ENCODE measurements at places on chromosomes 1 and 21.

- no peak for DNase-seq
These were observed 28.1 kb downstream of the RNF187 start for GRCh38 chr1:228515200-228515834.

GRCh38 chr1:54323921-54324250 lies 82.3 kb downstream of the SSBP3 start:
- DNase-seq = no peak

DNA sequence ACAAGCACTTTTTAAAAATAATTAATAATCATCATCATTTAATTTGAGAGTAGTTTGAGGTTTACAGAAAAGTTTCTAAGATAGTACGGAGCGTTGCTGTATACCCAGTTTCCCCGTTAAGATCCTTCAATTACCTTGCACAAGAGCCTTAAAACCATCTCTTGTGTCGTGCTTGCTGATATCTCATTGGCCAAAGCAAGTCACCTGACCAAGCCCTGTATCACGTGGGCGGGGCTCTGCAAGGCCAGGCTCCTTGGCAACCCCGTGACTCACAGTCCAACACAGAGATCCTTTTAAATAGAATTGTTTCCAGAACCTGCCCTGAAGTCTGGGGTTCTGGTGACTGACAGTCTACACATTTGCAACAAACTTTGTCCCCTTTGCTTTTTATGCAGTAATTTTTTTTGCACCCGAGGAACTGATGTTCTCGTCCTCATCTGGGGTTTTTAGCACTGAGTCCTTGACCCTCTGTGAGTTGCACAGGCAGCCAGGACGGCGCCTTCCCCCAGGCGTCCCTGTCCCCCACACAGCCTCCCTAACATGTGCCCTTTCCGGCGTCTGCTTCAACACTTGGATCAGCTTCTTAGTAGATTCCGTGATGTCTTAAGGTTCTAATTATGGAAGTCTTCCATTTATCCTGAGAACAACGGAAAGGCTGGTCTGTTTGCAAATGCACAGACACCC lies 183.3 kb upstream of the TMEM51 start:
- no peak for DNase-seq

GRCh38 chr1:161779393-161779792 lies 13.3 kb downstream of the ATF6 start:
- no peak for DNase-seq

DNA sequence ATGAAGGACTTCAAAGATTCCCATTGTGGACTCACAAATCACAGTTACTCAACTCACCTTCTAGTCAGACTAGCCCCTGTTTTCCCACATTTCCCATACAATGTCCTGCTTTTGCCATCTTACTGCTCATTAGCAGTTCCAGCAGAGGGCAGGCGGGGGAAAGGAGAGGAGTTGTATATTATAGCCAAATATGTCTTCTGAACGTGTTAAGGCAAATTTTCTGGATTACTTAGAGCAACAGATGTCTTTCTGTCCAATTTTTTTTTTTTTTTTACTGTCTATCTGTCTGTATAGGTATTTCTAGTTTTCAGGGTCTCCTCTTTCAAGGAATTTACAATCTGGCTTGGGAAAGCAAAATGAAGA lies 29.9 kb upstream of the DDAH1 start:
- no peak for DNase-seq

GRCh38 chr1:178683291-178683690 lies 41.8 kb upstream of the RALGPS2 start:
- no peak for DNase-seq

DNA sequence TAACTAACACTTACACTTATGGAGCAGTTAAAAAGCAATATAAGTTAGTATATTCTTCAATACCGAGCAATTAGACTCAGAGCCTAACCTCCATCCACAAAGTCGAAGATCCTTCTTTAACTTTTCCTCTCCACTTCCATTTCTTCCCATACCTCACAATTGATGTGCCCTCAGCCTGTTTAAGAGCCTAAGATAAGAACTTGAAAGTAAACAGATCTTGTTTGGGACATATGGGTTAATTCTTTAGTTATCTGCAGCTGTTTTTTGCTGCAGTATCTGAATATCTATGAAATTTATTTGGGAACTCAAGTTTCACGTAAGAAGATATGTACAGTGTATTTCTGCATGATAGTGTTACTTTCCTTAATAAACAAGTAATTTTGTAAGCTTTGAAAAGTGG lies 51.5 kb downstream of the MIGA1 start:
- no peak for DNase-seq

DNA sequence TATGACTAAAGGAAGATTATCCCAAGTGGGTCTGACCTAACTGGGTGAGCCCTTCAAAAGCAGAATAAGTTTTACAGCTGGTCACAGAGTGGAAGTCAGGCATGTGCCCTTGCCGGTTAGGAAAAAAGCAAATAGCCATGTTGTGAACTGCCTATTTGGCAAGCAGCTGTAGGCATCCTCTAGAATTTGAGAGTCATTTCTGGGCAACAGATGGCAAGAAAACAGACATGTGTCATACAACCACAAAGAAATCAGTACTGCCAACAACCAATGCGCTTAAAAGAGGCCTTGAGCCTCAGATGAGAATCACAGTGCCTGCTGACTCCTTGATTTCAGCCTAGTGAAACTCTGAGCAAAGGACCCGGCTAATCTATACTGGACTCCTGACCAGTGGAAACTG lies 26.8 kb downstream of the LRRC53 start:
- DNase-seq = no peak

- no peak for DNase-seq
These were observed 24.2 kb downstream of the CYP4A22 start for GRCh38 chr1:47161298-47162040.

DNA sequence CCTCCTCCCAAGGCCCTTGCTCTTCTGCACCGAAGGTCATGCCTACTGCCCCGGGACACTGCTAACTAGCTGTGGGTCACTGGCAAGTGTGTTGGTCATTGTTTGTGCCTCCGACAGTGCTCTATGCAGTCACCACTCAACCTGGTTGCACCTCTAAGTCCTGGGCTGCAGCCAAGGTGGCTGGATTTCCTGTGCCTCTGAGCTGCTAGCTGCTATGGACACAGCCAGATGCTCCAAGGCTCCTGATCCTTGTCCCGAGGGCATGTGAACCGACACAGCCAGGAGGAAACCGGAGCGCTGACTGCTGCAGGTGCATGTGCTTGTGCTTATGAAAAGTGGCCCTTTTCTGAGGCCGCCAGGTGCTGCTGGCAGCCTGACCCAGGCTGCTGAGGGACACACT lies 14.7 kb upstream of the SPOCD1 start:
- DNase-seq = no peak

DNA sequence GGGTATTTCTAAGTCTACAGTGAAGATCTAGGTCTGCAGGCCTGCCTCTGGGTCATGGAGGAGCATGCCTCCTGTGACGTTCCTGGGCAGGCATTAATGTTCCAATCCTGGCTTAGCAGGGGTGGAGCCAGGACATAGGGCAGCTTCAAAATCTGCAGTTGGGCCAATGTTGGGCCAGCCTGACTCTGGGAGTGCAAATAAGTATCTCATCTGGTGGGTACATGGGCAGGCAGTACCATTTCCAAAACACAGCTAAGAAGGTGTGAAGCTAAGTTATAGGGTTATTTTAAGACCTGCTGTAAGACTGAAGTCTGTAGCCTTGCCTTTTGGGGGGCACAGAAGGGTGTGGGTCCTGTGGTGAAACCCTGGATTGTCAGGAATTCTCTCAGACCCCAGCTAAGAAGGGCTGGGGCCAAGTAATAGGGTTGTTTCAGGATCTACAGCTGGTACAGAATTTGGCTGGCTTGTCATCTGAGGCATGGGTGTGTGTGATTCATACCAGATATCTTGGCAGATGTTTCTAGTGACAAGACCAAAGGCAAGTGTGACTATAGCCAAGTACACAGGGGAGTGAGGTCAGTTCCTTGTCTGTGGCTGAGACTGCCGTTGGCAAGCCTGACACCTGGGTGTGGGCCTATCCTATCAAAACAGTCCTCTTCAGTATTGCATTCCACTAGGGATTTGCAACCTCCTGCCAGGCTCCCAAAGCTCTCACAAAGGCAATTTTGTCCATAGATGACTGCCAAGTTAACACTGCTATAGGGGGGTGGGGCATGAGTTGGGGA lies 468.7 kb upstream of the B3GALT2 start:
- no peak for DNase-seq

DNA sequence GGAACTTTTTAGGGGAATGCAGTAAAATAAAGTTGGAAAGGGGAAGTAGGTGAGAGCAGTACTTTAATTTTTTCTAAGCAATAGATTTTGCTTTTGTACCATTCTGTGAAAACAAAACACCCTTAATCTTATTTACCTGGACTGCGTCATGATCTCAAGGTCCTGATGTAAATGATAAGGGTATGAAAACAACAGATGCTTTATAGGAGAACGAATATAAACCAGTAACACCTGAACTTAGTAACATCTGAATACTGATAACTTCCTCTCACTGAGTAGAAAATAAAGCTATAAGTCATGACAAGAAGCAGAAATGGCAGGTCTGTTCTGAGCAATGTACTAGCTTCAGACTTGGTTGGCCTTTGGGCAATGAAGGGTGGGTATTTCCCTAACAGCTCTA lies 77.7 kb downstream of the GDAP2 start:
- DNase-seq = no peak

- no peak for DNase-seq
These were observed 101.0 kb downstream of the ELAVL4 start for GRCh38 chr1:50209749-50210148.

- no peak for DNase-seq
These were observed 17.3 kb upstream of the ZNF678 start for GRCh38 chr1:227546059-227546458.

DNA sequence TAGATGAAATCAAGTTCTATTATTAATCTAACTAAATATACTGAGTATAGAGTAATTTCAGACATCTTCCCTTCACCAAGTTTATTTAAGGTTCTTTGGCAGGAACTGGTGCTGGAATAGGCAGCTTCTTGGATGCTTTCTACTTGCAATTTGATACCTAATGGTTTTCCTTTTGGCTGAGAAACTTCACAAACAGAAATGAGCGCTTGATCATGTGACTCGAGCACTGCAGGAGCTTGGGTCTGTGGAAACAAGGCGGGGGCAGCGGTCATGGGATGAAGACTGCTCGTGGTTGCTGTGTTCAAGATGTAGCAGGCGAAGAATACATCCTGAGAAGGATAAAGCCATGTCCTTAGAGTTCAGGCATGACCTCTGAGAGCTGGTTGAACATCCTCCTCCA lies 136.8 kb downstream of the PTPRC start:
- no peak for DNase-seq

- no peak for DNase-seq
These were observed 168.8 kb downstream of the TNR start for GRCh38 chr1:175574566-175574965.

DNA sequence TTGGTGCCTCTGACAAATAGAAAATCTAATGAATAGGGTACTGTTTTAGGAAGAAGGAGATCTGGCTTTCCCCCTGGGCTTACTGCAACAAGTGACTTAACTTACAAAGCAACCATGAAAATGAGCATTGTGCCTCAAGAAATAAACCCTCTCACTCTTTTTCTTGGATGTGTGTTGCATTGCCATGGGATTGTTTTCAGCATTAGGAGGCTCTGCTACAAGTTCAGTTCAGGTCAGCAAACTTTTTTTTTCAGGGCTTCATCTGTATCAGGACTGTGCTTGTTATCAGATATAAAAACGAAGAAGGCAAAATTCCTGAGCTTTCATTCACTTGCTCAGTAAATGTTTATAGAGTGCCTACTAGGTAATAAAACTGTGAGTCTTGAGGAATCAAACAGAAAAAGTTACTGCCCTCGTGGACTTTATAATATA lies 37.8 kb upstream of the DOCK7 start:
- DNase-seq = no peak

GRCh38 chr21:36034211-36034913 lies 26.0 kb downstream of the SETD4 start:
- no peak for DNase-seq

GRCh38 chr1:205017766-205018165 lies 25.2 kb upstream of the CNTN2 start:
- DNase-seq = no peak

- no peak for DNase-seq
These were observed 64.3 kb downstream of the FASLG start for GRCh38 chr1:172723251-172723650.

- DNase-seq = no peak
These were observed 3.0 kb downstream of the COL6A2 start for GRCh38 chr21:46100906-46101305.

DNA sequence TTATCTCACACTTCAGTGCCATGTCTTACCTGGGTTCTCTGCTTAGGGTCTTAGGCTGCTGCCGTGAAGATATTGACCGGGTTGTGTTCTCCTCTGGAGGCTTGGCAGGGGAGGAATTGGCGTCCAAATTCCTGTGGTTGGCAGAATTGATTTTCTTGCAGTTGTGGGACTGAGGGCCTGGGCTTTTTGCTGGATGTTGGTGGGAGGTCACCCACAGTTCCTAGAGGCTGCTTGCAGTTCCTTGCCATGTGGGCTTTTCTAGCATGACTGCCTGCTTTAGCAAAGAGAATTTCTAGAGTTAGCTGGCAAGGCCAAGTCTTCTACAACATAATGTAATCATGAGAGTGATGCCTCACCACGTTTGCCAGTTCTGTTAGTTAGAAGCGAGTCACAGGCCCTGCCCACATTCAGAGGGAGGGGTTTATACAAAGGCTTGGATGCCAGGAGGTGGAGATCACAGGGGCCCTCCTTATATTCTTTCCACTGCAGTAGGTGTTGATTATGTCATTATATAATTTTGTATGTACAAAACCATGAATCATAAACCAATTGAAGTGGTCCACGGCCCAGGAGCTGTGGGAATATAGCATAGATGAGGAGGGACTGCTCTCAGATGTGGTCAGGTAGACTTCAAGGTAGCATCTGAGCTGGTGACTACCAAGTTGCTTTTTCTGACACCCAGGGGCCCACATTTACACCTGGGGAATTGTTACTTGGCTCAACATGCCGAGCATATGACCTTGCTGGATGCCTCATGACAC lies 6.6 kb downstream of the UBL4B start:
- no peak for DNase-seq

DNA sequence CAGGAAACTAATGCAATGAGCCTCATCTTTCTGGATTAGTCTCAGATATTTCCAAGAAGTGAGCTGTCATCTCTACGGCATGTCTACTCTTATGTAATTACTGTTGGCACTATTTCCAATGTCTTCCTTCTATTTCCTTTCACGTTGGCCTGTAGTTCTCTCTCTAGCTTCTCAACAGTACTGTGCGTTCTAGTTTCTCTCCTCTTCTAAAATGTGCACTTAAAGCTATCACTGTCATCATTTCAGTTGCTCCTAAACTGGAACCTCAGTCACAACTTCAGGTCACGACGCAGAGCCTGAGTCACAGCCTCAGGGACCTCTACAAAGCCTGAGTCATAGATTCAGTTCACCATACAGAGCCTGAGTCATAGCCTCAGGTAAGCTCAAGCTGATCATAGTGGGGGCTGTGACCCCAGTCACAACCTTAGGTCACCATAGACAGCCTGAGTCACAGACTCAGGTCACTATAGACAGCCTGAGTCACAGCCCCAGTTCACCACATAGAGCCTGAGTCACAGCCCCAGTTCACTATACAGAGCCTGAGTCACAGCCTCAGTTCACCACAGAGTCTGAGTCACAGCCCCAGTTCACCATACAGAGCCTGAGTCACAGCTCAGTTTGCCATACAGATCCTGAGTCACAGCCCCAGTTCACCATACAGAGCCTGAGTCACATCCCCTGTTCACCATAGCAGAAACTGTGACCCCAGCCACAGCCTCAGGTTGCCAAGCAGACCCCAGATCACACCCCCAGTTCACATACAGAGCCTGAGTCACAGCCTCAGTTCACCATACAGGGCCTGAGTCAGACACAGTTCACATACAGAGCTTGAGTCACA lies 13.0 kb downstream of the WNT9A start:
- no peak for DNase-seq

- DNase-seq = no peak
These were observed 6.2 kb upstream of the CPLANE2 start for GRCh38 chr1:16243215-16243610.

Data from activated CD4-positive, CD25-positive, alpha-beta regulatory T cell treated with anti-CD3 and anti-CD28 coated beads, Interleukin-2, amount 50 U/mL, for 72 hours (primary cell).